ENCODE measurements at places on chromosomes 12 and 14.

DNA sequence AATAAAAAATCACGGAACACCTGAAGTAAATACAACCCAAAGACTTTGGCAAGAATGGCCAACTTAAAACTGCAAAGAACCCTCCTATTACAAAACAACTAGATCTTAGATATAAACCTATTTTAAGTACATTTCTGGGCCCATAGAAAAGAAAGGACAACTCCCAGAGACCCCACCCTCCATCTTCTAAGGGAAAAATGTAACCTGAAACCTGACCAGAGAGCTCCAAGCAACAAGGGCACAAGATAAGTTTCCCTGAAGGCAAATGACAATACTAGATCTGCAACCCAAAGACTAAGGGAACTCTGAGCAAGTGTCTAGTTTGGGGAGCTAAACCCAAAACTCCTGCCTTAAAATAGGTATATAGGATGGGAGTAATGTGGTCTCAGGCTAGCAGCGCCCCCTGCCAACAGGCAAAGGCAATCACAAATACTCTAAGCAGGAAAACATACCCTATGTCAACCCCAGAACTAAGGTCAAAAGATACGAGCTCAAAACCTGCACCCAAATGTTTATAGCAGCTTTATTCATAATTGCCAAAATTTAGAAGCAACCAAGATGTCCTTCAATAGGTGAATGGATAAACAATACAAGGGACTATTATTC lies 218.9 kb downstream of the ITPR2 start:
- DNase-seq: peak; percentile 15

DNA sequence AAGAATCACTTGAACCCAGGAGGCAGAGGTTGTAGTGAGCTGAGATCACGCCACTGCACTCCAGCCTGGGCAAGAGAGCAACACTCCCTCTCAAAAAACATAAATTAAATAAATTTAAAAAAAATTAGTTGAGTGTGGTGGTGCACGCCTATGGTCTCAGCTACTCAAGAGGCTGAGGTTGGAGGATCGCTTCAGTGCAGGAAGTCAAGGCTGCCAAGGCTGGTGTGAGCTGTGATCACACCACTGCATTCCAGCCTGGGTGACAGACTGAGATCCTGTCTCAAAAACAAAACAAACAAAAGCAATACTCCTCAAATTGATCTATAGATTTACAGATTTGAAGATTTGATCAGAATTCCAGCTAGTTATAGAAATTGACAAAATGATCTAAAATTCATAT lies 92.7 kb upstream of the RESF1 start:
- DNase-seq: no peak

GRCh38 chr12:50665170-50665569 lies 98.7 kb upstream of the ATF1 start:
- DNase-seq: no peak

DNA sequence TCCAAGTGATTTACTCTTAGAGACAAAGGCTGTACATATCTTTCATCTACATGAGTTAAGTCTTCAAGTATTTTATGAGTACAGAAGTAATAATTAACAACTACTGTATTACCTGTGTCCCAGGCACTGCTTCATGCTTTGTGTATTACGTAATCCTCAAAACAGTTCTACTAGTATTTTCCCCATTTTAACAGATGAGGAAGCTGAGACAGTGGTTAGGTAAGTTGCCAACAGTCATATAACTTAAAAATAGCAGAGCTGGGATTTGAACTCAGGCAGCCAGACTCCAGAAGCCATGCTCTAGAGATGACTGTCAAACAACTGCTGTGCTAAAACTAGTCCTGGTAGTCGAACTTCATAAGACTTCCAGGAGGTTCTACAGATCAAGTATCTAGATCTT lies 10.7 kb downstream of the TRMT5 start:
- no peak for DNase-seq

DNA sequence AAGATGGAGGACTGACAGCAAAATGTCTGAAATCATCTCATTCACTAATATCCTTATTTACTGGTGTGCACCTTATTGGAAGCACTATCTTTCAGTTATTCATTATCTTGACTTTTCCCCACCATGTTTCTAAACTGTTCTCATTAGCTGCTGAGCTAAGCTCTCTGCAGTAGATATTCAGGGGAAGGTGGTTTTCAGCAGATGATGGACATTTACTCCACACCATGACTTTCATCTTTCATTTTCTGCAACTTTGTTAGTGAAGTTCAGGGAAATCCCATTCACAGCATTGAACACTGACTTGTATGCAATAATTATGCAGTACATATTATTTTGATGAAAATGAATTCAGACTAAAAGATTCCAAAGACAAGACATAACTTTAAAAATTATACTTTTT lies 373.6 kb upstream of the FLRT2 start:
- DNase-seq: no peak

GRCh38 chr12:102302553-102302952 lies 104.9 kb upstream of the PMCH start:
- no peak for DNase-seq

GRCh38 chr14:66206554-66206953 lies 279.6 kb upstream of the CCDC196 start:
- DNase-seq: no peak

DNA sequence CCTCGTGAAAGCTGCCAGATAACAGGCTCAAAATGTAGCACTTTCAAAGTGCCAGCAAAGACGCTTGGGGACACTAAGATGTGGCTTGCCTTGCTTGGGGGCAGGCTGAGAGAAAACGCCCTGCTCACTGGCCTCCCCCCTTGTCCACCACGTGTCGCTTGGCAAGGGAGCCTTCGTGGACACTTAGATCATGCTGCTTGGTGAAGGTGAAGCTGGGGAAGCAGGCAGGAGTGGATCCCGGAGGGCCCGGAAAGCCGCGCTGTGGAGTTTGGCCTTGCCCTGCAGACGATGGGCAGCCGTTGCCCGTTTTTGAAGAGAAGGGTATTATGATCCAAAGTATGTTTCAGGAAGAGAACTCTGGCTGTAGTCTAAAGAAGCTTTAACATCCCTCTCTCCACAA lies 53.4 kb upstream of the BDKRB2 start:
- no peak for DNase-seq

GRCh38 chr14:96410119-96410518 lies 18.2 kb downstream of the AK7 start:
- no peak for DNase-seq

DNA sequence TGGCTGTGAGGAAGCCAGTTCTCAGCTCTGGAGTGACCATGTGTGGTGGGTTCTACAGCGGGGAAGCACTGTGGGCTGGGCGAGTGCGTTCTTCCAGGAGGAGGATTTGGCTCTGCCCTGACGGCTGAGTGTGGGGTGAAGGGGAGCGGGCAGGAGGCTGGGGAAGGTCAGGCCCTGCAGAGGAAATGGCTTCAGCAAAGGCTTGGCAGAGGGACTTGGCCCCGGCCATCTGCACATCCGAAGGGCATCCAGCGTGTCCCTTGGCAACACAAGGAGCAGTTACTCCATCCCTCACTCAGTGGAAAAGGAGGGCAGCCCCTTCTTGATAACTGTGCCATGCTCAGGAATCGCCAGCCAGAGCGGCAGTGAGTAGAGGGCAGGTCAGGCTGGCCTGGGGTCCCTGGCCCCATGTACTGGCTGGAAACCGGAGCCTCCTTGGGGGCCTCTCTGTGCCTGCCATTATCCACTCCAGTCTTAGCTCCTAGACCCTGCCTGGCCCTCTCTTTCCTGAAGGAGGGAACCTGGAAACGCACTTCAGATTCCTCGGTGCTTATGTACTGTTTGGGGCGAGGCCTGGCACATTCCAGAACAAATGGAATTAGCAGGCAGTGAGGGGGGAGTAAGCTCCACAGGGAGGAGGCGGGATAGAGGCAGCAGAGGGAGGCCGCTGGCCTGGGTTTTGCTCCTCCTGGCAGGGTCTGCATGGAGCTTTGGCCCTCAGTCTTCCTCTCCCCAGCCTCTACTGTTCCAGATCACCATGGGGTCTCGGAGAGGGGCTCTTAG lies 133.6 kb upstream of the NCOR2 start:
- no peak for DNase-seq

DNA sequence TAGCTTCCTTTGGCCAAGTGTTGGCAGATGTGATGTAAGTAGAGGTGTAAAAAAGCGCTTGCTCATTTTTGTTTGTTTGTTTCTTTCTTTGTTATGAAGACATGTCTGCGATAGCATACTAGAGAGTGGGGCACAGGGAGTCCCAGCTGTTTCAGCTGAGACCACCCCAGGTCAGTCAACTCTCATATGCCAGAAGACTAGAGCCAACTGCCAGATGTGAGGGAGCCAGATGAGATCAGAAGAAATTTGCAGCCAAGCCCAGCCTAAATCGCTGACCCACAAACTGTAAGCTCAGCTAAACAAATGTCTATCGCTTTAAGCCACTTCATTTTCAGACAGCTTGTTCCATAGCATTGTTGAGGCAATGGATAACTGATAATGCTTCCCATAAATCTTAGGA lies 397.1 kb downstream of the APAF1 start:
- no peak for DNase-seq

DNA sequence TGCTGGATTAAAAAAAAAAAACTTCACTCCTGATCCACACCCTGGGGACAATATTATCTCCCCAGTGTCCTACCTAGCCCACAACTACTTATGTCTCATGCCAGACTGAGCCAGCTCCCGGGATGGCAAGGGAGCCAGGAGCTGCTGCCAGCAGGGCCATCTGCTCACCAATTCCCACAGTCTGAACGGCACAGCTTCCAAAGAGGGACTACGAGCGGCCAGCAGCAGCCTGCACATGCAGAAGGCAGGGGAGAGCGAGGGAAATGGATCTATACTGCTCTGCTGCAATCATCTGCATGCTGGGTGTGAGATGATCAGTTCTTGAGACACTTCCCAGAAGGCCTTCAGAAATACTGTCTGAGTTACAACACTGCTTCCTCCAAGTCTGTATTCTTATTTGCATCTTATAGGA lies 11.1 kb downstream of the SSH1 start:
- DNase-seq: no peak

DNA sequence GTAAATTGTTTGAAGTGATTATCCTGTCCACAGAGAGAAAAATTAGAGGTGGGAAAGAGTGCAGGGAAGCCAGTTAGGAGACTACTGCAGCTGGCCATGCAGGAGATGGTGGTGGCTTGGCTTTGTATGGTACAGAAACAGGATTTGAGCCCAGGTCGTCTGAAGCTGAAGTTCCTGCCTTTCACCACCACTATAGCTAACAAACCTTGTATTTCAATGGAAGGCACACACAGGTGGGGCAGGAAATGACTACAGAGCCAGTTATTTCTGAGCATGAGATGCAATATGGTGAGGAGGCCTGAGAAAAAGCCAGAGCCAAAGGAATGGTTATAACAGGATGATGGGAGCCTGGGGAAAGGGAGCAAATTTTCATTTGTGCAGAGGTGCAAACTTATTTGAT lies 103.9 kb downstream of the BTG1 start:
- no peak for DNase-seq

- DNase-seq: peak; percentile 8
Measured at GRCh38 chr14:37903343-37904191, 304.1 kb upstream of the SSTR1 start.

GRCh38 chr14:55353686-55354467 lies 57.8 kb downstream of the ATG14 start:
- no peak for DNase-seq

DNA sequence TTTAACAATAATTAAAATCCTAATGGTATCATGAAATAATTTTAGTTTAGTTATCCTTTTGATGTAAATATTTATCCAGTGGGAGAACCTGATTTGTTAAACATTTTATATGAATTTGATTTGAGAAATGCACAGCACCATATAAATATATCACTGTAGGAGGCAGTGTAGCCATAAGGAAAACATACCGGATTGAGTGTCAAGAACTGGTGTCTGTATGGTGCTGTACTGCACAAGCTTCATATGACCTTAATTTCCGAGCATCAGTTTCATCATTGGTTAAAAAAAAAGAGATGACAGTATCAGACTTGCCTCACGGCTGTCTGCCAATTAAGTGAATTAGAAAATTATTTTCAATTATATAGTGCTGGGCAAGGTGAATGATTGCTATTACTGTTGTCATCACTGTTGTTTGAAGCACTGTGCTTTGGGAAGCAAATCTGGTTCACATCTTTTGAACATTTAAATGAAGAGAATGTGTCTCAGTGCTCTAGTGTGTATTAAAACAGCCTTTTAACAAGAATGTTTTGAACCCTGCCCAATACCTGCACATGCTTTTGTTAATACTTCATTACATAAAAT lies 72.1 kb downstream of the TMTC2 start:
- DNase-seq: no peak

- DNase-seq: no peak
Measured at GRCh38 chr14:100641274-100641860, 54.1 kb upstream of the BEGAIN start.

DNA sequence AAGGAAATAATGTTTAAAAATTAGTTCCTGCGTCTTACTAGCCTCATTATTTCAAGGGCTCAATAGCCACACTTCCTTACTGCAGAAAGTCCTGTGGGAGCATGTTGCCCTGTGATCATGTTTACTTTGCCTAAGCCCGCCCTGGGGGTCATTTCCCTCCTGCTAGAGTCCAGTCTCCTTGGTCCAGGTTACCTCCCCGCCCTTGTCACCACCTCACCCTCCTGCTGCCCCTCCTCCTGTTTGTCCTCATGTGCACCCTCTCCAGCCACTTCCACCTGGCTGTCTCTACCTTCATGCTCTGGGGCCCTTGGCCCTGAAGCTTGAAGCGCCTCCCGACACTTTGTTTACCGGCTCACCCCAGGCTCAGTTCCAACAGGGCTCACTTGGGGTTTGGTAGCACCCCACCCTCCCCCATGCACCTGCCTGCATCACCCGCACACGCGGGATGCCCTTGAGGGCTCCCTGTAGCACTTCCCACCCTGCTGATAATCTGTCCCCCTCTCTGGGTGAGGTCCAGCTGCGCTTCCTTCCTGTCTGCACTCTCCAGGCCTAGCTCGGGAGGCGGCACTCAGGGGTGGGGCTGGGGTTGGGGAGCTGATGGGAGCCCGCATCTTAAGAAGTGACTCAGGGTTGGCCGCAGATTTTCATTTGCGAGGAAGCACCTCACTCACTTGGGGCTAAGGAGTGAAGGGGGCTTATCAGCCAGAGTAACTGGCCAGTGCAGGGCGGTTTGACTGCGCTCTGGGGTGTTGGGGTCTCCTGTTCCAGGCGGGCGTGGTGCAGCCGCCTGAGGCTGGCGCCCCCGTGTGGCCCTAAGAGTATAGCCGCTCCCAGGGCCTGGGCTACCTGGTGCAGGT lies 40.1 kb downstream of the SMIM41 start:
- DNase-seq: peak; percentile 37

GRCh38 chr12:124736115-124737039 lies 127.3 kb downstream of the SCARB1 start:
- no peak for DNase-seq

DNA sequence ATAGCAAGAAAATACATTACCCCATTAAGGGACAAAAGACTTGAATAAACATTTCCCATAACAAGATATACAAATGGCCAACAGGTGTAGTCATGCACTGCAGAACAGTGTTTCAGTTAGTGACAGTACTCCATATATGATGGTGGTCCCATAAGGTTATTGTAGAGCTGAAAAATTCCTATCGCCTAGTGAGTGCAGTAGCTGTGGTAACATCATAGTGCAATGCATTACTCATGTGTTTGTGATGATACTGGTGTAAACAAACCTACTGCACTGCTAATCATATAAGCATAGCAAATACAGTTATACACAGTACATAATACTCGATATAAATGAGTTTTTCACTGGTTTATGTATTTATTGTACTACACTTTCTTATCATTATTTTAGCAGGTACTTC lies 168.7 kb downstream of the C12orf75 start:
- no peak for DNase-seq

GRCh38 chr12:53295891-53296219 lies 513 bp downstream of the PFDN5 start:
- DNase-seq: no peak

Data from neural crest cell (in vitro differentiated cells).